ENCODE measurements at places on chromosomes 6 and 20.

DNA sequence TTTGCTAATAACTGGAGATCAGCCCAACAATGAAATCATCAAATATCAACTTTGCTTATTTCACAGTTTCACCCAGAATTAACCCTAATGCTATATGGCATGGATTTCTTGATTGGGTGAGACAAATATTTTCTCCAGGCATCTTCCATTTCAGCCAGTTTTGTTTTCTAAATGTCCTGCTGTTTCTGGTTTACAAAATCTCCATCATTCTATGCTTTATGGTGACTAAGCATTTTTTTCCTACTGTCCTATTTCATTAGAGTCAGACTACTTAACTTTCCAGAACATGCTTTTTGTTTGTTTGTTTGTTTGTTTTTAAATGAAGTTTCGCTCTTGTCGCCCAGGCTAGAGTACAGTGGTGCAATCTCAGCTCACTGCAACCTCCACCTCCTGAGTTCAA, 59.5 kb upstream of the EXOC2 start:
- no peak for DNase-seq

GRCh38 chr6:156595476-156595875, 181.7 kb upstream of the ARID1B start:
- DNase-seq: no peak

DNA sequence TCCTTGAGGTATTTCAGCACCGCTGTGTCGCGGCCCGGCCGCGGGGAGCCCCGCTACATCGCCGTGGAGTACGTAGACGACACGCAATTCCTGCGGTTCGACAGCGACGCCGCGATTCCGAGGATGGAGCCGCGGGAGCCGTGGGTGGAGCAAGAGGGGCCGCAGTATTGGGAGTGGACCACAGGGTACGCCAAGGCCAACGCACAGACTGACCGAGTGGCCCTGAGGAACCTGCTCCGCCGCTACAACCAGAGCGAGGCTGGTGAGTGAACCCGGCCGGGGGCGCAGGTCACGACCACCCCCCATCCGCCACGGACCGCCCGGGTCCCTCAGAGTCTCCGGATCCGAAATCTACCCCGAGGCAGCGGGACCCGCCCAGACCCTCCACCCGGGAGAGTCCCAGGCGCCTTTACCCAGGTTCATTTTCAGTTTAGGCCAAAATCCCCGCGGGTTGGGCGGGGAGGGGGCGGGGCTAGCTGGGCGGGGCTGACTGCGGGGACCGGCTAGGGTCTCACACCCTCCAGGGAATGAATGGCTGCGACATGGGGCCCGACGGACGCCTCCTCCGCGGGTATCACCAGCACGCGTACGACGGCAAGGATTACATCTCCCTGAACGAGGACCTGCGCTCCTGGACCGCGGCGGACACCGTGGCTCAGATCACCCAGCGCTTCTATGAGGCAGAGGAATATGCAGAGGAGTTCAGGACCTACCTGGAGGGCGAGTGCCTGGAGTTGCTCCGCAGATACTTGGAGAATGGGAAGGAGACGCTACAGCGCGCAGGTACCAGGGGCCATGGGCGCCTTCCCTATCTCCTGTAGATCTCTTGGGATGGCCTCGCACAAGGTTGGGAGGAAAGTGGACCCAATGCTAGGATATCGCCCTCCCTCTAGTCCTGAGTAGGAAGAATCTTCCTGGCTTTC, 693 bp downstream of the HLA-F start:
- no peak for DNase-seq

- DNase-seq: no peak
Measured at GRCh38 chr6:67811239-67812037, 823.6 kb upstream of the ADGRB3 start.

- DNase-seq: no peak
Measured at GRCh38 chr20:5687884-5688283, 62.3 kb upstream of the SHLD1 start.

DNA sequence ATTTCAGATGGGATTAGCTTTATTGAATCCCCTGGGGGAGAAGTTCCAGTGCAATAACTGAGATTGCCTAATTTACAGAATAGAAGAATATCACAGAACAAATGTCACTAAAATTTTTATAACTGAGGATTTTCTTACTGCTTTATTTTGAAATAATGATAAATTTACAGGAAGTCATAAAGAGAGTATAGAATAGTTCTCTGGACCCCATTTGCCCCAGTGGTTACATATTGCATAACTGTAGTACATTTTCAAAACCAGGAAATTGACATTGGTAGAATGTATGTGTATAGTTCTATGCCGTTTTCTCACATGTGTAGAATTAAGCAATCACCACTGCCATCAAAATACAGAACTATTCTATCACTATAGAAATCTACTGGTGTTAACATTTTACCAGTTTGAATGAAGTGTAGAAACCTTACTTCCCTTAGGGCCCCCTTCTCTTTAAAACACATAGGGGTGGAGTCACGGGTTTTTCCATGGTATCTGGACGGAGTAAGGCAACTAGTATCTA, 18.3 kb downstream of the KIF6 start:
- DNase-seq: no peak

- no peak for DNase-seq
Measured at GRCh38 chr20:2946988-2947961, 74.0 kb downstream of the PTPRA start.

DNA sequence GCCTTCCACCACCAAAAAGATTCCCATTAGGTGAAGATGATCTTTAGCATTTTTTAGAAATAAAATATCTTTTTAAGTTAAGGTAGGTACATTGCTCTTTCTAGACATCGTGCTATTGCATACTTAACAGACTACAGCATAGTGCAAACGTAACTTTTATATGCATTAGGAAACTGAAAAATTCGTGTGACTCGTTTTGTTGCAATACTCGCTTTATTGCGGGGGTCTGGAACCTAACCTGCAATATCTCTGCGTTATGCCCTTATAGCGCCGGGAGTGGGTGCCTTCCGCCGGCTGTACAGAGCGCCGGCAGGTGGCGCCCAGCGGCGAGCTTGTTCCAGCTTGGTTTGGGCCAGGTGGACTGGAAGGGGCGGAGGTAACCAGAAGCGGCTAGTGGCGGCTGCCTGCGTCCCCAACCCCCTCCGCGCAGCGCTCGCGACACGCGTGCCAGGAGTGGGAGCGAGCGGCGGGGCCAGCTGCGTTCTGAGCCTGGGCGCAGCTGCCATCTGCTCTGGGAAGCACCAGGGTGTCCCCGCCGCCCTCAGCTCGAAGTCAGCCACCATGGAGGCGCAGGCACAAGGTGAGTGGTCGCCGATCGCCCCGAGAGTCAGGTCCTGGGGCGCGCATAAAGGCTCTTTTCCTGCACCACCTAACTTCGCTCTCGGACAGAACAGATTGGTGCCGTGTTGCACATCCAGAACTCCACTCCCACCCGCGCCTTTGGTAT, at the start of gene TPD52L1:
Gene TPD52L1, plus strand, starts transcription at position 383 of the 727 bp plus-strand sequence. Its CDS starts 179 bp downstream, at position 562.
- peak; percentile 45 for DNase-seq

DNA sequence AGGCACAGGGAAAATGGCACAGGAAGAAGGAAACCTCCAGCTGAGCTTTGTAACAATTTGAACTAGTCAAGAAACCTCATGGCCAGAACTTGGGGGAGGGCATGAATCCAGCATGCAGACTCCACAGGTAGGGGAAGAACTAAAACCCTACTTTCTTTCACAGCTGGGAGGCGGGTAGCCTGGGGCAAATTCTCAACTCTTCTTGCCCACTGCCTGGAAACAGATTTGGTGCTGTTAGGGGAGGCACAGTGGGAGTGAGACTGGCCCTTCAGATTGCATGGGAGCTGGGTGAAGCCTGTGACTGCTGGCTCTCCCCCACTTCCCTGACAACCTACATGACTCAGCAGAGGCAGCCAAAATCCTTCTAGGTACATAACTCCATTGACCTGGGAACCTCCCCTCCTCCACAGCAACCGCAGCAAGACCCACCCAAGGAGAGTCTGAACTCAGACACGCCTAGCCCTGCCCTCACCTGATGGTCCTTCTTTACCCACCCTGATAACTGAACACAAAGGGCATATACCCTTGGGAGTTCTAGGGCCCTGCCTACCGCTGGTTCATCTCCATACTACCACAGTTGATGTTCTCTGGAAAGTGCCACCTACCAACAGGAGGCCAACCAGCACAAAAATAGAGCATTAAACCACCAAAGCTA, 37.2 kb upstream of the TRIM27 start:
- DNase-seq: no peak

- no peak for DNase-seq
Measured at GRCh38 chr20:59221049-59221706, 57.6 kb downstream of the ZNF831 start.

GRCh38 chr6:8707956-8708772, 272.8 kb upstream of the SLC35B3 start:
- no peak for DNase-seq

DNA sequence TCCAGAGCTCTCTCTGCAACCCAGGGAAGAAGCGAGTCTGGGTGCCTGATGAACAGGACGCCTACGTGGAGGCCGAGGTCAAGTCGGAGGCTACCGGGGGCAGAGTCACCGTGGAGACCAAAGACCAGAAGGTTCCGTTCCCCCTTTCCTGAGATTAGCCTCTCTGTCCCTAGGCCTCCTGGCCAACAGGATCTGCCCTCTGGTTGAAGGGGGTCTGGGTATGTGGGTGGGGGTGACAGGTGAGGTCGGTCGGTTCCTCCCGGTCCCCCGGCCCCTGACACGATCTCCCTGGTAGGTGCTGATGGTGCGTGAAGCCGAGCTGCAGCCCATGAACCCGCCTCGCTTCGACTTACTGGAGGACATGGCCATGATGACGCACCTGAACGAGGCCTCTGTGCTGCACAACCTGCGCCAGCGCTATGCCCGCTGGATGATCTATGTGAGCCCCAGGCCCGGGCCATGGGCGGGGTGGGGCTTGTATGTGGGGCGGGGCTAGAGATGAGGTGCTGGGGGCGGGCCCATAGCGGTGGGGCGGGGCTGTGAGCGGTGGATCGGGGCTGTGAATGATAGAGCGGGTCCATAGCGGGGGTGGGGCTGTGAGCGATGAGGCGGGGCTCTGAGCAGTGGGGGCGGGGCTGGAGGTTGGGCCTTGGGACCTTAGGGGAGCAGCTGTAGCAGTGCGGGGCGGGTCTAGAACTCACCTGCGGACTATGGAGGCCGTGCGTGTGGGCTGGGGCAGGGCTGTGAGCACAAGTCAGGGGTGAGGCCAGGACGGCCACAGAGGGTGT, 23.9 kb downstream of the MYH7B start:
- DNase-seq: no peak

GRCh38 chr6:50333696-50334095, 284.0 kb upstream of the DEFB112 start:
- DNase-seq: no peak

GRCh38 chr6:77457720-77458349, 5.5 kb downstream of the HTR1B start:
- DNase-seq: no peak

DNA sequence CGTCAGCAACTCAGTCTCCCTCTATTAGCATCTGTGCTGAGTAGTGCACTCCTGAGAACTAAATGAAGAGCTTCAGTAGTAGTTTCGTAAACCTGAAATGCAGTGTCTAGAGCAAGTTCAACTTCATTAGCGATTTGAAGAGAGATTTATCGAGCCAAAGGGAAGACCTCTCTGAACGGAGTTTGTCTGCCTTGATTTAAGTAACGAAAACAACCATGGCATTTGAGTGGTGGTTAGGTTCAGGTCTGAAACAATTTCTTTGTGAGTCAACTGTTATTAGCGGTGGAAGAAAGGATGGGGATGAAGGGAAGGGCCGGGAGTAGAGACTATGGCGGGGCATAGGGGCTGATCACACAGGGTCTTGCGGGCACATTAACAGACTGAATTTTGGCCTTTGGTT, 150.5 kb downstream of the BCAS1 start:
- DNase-seq: no peak

DNA sequence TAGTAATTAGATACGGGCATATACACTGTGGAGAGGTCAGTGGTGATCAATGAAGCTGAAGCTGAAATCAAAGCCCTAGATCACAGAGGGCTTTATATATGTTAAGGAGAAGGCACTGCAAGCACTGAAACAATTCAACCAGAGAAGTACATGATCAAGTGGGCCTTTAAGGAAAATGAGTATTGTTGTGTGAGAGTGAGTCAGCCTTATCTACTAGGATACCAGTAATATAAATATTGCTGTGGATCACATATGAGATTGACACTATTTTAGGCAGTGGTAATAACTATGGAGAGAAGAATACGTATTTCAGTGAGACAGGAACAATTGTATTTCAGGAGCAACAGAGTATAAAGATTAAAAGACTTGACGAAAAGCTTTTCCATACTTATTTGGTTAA, 1172.2 kb upstream of the GJE1 start:
- no peak for DNase-seq

DNA sequence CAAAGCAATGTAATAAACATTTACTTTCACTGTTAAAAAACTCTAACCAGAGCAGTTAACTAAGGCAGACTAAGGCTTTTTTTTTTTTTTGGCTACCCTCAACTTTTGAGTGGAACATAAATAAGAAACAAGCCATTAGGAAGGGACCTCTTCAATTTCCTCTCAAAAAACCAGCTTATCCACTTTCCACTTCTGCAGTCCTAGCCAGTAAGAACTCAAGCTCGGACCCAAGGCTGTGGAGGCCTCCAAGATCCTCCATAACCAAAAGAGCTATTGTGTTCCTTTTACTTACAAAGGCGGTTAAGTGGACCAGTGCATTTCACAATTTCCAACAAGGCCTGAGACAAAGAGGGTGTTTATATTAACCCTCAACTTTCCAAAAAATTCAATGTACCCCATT, 5.3 kb downstream of the KCNK5 start:
- peak; percentile 44 for DNase-seq

DNA sequence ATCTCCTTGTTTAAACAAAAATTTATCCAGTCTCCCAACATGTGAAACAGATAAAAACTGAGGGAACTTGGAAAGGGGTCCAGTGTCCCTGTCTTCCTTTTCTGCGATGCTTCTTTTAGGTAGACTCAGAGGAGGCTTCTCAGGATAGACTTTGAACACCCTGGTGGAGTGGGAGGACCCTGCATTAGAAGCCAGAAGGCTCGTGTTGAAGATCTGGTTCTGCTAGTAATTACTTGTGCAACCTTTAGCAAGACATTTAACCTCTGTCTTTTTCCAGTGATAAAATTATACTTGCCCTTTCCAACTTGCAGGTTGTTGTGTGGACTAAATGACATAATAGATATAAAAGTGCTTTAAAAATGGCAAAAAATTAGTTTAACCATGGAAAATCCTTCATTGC, 67.1 kb upstream of the PREP start:
- no peak for DNase-seq

DNA sequence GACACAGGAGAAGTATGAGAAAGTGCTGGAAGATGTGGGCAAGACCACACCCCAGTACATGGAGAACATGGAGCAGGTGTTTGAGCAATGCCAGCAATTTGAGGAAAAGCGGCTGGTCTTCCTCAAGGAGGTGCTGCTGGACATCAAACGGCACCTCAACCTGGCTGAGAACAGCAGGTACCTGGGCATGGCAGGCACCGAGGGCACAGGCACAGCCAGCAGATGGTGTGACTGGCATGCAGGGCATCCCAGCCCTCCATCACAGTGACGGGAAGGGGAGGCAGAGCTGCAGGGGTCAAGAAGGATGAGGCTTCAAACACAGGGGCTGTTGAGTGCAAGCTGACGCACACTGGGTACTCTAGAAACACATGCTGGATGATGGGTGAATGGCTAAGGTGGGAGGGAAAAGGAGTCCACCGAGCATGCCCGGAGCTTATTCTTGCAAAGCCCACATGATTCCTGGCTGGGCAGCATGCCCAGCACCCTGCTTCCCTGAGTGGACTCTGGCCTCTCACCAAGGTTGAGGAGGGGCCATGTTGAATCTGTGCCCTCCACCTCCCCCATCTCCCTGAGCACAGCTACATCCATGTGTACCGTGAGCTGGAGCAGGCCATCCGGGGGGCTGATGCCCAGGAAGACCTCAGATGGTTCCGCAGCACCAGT, 26.3 kb downstream of the SPDEF start:
- no peak for DNase-seq

GRCh38 chr20:32539817-32540675, 45.1 kb downstream of the NOL4L start:
- DNase-seq: no peak

All from NCI-H510A (cell line).